ENCODE measurements at places on chromosomes 12 and 14.
A peak's percentile ranks its signal among the peaks of the same experiment; 100 is the strongest.

GRCh38 chr12:55723516-55724225 is 3.5 kb downstream of the RDH5 start:
- no peak for DNase-seq

DNA sequence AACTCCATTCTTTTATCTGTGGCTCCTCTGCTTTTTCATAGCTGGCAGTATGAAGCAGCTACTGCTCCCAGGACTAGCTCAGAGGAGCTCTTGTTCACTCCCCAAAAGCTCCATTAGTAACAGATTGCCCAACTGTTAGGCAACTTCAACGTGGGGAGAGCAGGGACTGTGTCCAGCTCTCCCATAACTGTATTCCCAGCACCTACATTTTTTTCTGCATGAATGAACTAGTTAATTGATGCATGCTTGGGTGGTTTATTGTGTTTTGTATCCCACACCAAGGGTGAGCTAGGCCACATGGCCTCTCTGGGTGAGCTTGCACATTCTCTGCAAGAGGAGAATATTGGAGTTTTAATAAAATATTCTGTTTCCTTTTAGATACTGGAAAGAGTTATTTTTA is 15.2 kb downstream of the STON2 start:
- no peak for DNase-seq

- no peak for DNase-seq
Observed at GRCh38 chr12:51070004-51070403, 13.4 kb downstream of the CSRNP2 start.

DNA sequence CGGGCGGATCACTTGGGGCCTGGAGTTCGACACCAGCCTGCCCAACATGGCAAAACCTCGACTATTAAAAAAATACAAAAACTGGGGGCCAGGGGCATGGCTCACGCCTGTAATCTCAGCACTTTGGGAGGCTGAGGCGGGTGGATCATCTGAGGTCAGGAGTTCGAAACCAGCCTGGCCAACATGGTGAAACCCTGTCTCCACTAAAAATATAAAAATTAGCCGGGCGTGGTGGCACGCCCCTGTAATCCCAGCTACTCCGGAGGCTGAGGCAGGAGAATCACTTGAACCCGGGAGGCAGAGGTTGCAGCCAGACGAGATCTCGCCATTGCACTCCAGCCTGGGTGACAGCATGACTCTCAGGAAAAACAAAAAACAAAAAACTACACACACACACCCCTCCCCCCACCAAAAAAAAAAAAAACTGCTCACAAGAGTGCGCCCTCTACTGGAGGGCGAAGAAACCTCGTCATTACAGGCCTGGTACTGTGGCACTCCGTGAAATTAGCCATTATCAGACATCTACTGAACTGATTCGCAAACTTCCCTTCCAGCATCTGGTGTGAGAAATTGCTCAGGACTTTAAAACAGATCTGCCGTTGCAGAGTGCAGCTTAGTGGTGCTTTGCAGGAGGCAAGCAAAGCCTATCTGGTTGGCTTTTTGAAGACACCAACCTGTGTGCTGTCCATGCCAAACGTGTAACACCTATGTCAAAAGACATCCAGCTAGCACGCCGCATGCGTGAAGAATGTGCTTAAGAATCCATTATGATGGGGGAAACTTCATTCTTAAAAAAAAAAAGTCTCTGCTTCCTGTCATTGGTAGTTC is 7.7 kb downstream of the PPP1R3E start:
- DNase-seq, result peak; percentile 55

Data from T-helper 1 cell (primary cell).